ENCODE measurements at places on chromosomes 7 and 10.

DNA sequence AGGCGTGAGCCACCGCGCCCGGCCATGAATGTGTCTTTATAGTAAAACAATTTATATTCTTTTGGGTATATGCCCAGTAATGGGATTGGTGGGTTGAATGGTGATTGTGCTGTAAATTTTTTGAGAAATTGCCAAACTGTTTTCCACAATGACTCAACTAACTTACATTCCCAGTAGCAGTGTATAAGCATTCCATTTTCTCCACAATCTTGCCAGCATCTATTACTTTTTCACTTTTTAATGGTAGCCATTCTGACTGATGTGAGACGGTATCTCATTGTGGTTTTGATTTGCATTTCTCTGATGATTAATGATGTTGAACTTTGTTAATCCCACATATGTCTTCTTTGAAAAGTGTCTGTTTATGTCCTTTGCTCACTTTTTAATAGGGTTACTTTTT, 1187.9 kb downstream of the XPNPEP1 start:
- no peak for DNase-seq

- no peak for DNase-seq
These were observed 547.8 kb upstream of the IGFBP3 start for GRCh38 chr7:46468753-46469356.

DNA sequence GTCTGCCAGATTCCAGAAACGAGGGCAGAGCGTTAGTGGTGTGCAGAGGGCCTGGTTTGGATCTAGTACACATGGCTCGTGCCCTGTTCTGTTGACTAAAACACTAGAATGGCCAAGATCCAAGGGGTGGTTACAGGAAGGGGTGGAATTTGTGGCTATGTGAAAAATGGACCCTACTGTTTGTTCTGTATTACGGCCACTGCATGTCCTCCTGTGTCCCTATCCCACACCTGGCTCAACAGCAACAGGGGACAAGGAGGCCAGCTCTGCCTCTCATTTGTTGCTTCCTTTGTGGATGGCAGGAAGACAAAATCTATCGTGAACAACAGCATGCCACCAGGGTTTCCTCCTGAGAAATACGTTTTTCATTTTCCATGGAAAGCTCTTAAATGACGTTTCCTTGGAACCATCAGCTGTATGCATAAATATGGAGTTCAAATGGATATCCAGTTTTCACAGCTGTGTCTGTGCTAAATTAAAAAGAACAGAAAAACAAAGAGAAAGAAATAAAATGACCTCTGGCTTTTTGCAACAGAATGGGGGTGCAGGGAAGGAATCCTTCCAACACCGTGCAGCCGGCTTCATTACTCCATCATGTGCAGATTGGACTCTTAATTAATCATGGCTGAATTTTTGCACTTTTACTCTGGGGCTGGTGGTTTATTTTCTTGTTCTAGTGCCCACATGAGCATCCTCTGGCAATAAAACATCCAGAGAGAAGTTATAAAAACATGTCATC, 318.9 kb downstream of the CXCL12 start:
- DNase-seq, result no peak

DNA sequence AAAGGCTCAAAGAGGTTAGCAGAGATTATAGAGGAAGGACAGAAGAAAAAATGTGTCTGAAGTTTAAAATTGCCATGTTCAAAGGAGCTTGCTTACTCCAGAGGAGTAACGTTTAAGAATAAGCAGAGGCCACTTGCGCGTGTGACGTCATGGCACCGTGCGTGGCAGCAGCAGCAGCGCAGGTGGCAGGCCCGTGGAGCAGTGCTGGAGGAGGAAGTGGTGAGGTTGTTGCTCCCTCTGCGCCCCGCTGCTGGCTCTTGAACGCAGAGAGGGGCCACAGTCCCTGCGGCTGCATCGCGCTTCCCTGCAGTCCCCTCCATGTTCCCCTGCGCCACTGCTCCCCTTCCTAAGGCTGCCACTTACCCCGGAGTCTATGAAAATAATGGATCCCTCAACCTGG, 37.5 kb downstream of the GDI2 start:
- no peak for DNase-seq

GRCh38 chr7:64890761-64891362, 12.2 kb upstream of the ZNF273 start:
- no peak for DNase-seq

DNA sequence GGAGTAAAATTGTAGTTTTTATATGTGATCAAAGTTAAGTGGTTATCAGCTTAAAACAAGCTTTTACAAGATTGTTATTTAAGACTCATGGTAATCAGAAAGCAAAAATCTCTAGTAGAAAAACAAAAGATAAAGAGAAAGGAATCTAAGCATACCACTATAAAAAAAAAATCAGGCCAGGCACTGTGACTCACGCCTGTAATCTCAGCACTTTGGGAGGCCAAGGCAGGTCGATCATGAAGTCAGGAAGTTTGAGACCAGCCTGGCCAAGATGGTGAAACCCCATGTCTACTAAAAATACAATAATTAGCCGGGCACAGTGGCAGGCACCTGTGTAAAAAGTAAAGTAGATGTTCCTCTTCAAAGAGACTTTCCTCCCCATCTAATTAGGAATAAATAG, 265.9 kb upstream of the NRP1 start:
- DNase-seq, result no peak

- DNase-seq, result no peak
These were observed 66.4 kb upstream of the ZNF438 start for GRCh38 chr10:31098046-31098445.

DNA sequence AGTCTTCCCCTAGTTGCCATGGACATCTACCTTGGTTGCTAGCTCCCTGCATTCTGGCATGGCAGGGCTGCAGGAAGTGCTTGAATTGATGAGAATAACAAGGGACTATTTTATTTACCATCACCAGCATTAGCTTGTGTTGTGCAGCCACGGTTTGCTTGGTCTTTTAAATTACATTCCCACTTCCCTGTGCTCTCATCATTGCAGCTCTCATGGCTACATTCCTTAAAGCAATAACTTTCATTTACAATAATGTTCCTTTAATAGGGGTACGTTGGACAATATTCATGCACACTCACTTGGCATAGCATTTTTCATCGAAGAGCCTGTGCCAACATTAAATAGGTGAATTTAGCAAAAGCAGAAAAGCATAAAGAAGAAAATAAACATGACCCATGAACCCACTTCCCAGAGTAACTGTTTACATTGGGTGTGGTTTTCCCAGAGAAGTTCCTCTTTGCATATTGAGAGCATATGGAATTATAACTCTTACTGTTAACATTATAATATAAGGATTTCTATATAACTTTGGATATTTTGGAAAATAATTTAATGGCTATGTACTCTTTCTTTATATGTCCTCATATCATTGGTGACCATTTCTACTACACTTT, 113.2 kb upstream of the VWC2 start:
- DNase-seq, result no peak

GRCh38 chr7:117195361-117196029, 127.4 kb downstream of the WNT2 start:
- no peak for DNase-seq

GRCh38 chr10:97404044-97404443, 2.9 kb upstream of the RRP12 start:
- no peak for DNase-seq

DNA sequence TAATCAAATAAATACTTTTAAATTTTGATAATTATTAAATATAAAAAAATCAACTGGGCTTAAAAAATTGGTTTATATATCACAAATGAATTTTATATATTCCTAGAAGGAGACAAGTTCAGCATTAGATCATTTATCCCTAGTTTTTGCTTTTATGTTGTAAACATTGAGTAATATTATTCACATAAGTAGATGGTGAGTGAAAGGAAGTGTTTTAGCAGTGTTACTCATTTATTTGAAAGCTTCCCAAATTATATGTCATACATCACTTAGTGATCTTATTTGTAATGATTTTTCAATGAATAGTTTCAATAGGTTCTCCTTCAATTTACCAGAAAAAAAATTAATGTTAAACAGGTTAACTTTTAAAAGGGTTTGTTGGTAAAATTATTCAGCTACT, 15.8 kb downstream of the KLLN start:
- DNase-seq, result no peak

DNA sequence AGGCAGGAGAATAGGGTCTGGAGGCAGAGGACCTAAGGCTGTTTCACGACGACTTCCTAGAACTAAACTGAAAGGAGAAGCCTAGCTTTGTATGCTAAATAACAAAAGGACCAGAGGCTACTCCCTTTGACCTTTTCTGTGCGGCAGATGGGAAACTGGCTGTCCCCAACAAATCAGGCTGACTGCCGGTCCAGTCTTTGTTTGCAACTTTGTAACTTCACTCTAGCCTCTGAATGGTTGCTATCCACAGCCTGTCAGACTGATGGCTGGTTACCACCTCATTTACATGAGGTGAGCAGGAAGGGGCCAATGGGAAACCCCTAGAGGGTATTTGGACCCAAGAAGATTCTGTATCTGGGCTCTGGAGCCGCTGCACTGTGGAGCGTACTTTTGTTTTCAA, 132.6 kb upstream of the SHH start:
- no peak for DNase-seq

DNA sequence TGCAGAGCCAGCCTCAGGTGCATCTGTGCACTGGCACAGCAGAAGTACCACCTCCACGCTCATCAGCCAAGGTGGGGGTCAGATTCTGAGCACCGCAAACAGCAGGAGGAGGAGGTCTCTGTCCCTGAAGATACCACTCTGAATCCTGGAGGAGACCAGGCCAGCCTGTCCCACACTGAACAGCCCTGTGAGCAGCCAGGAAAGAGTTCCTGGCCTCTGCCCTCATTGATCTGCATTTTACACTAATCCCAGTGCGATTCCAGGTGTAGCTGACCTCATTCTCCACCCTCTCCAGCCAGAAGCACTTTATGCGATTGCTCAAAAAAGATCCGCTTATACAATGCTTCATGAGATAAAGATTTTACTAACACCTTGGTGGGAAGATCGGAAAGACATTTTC, 99.1 kb upstream of the CACUL1 start:
- no peak for DNase-seq

- DNase-seq, result no peak
These were observed 131.4 kb downstream of the TCERG1L start for GRCh38 chr10:131180086-131180485.

DNA sequence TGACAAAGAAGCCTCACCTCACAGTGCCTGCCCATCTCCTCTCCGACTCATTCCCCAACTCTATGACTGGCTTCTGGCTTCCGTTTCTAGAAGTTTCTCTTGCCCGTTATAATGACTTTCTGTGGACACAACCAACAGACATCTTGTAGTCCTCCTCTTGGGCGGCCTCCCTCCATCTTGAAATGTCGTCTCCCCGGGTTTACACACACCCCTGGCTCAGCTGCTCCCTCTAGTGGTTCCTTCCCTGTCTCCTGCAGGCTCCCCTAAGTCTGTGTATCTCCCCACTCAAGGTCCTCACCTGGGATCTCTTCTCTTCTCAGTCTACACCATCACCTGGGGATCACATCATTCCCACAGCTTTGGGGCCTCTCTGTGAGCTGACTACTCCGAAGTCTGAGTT, 123.4 kb upstream of the NEBL start:
- peak; percentile 17 for DNase-seq

DNA sequence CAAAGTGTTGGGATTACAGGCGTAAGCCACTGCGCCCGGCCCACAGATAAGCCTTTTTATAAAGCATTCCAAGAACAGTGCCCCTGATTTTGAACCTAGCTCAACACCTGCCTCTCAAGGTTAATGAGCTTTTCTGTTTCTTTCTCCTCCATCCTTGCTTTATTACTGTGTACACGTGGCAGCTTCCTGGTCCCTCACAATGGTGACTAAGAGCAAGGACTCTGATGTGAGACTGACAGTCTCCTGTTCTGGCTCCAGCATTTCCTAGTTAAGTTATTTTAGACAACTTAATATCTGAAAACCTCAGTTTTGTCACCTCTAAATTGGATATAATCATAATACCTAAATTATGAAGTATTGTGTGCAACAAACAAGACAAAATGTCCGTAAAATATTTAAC, 9.9 kb downstream of the HABP2 start:
- no peak for DNase-seq

- no peak for DNase-seq
These were observed 82.9 kb upstream of the ANLN start for GRCh38 chr7:36306722-36307121.

DNA sequence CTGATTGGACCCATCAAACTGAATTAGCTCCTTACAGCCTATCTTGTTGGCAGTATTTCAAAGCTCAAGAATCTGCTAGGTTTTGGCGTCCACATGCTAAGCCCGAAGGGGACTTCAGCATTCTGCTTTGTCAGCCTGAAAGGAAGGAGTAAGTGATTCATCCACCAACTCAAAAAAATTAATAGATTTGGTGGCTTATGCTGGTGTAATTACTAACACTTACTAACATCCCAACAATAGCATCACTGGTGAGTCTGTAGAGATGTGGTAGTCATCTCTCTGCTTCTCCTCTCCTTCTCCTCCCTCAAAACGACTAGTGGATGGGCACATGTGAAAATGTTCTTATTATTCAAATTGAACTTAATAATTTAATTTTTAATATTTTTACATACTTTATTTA, 53.8 kb upstream of the EGR2 start:
- DNase-seq, result no peak

DNA sequence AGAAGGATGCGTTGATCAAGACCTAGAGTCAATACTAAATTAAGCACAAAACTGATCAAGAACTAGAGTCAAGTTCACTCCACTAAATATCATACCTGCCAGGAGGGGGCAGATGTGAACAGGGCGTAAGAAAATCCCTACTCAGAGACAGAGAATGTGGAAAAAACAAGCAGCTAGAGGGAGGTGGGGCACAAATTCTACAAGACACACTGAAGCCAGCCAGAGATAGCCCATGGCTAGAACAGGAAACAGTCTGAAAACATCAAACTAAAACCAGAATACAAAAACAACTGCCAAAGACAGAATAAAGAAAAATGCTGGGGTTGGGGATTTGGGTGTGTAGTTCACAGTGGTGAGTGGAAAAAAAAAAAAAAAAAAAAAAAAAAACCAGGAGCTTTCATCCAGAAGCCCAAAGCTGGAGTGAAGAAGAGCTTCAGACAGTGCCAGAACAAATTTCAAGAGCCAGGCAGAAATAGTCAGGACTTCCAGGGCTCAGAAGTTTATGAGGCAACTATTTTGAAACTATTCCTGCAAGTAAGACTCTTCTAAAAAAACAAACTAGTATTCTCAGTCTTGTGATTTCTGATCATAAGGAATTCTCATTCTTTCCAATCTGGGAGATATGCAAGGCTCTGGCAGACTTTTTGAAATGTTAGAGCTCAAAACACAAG, 118.3 kb downstream of the CCDC71L start:
- peak; percentile 64 for DNase-seq

DNA sequence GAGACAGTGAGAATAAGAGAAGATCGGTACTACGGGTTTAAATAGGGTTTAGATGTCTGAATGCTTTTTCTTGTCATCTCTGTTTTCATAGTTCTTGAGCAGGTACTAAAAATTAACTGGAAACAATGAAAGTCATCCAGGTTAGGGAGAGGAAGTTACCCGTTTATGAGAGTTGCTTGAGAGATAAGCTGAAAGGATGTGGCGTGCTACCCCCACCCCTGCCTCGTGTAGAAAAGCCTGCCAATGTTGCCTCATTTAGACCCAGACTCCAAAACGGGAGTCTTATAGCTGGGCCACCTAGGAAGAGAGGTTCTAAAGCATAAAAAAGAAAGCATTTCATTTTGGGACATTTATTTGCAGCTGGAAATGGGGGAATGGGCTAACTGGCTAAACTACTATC, 10.2 kb downstream of the AKR1C4 start:
- DNase-seq, result no peak

Measured in GM13977 (cell line).